ENCODE measurements at places on chromosomes 1 and 21. TPM values are rescaled to one million over a fixed set of nuclear protein-coding genes. Genes with fewer than 3 reads are reported as not detected.

The OR2G6 gene
- total RNA-seq: 0.04 TPM

The GSTM3 gene
- total RNA-seq: 57.9 TPM

GRCh38 chr1:75203415-75204277 lies 69.5 kb downstream of the LHX8 start:
- peaks cover 28% of the 10 kb centered on the region for H3K27me3 ChIP-seq
- no peaks in the 10 kb centered on the region for H3K4me1 ChIP-seq
- no peaks in the 10 kb centered on the region for H3K36me3 ChIP-seq
- DNase-seq: no peak
- H3K27ac ChIP-seq: no peak overlapping the region
- H3K4me3 ChIP-seq: no peak overlapping the region

GRCh38 chr1:81307786-81308185 lies 492.9 kb upstream of the ADGRL2 start:
- H3K36me3 ChIP-seq: no peaks in the 10 kb centered on the region
- no peak overlapping the region for H3K4me3 ChIP-seq
- peaks cover 21% of the 10 kb centered on the region for H3K4me1 ChIP-seq
- H3K27me3 ChIP-seq: no peaks in the 10 kb centered on the region

- H3K27ac ChIP-seq: no peak overlapping the region
- H3K36me3 ChIP-seq: peaks cover 5% of the 10 kb centered on the region
- peaks cover 9% of the 10 kb centered on the region for H3K4me1 ChIP-seq
Measured at GRCh38 chr1:50566405-50566804, 143.2 kb upstream of the DMRTA2 start.

Measured in mesothelial cell of epicardium (in vitro differentiated cells).